ENCODE measurements at places on chromosomes 2 and 18.

GRCh38 chr18:13565228-13565627 lies 161.1 kb downstream of the FAM210A start:
- no peak for DNase-seq

DNA sequence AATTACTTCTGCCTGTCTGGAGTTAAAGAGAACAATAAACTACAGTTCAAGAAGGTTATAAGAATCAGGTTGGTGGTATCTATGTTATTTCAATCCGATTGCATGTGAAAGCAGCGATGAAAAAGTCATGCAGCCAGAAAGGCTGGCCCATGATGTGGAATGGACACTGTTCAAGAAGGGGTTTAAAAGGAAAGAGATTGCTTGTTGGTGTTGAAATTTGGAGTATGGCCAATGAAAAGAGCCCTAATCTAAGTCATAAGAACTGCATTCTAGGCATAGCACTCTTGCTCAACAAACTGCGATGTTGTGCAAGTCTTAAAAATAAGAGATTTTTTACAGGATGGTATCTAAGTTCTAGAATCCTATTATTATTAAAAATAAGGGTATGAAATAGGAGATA lies 61.3 kb downstream of the EFEMP1 start:
- peak; percentile 99 for DNase-seq

- no peak for DNase-seq
Measured at GRCh38 chr2:219126555-219126954, 34.1 kb downstream of the NHEJ1 start.

- DNase-seq = peak; percentile 64
Measured at GRCh38 chr2:237026981-237027711, 58.5 kb upstream of the COPS8 start.

- peak; percentile 56 for DNase-seq
Measured at GRCh38 chr2:210072922-210073509, 70.6 kb downstream of the RPE start.

DNA sequence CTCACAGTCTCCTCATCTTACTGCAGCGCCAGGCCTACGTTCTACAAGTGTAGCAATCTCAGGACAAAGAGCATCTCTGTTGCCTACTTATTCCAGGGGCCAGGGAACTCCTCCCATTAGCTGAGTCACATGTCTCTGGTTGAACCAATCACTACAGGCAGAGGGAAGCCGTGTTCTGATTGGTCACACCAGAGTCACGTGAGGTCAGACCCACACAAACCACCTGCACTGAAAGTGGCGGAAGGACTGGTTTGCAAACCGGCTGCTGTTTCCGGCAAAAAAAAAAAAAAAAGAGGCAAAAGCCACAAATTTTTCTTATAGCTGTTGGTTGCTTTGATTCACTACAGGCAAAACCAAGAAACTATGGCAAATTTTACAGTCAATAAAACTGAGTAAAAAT lies 21.9 kb upstream of the USP14 start:
- DNase-seq = no peak

GRCh38 chr2:212994976-212995375 lies 156.4 kb downstream of the IKZF2 start:
- peak; percentile 55 for DNase-seq

DNA sequence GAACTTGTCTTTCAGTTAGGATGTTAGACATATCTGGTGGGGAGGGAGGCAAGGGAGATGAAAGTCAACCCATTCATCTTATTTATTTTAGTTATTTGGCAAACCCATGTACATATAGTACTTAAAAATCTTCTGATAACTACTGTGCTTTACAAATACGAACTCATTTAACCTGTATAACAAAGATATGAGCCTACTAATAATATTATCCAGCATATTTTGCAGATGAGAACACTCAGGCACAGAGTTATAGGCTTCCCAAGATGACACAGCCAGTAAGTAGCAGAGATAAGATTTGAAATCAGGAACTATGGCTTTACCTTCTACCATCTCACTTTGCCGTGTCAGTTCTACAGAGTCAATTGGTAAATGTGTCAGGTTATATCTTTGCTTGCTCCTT lies 262.6 kb upstream of the DOK6 start:
- DNase-seq = no peak

DNA sequence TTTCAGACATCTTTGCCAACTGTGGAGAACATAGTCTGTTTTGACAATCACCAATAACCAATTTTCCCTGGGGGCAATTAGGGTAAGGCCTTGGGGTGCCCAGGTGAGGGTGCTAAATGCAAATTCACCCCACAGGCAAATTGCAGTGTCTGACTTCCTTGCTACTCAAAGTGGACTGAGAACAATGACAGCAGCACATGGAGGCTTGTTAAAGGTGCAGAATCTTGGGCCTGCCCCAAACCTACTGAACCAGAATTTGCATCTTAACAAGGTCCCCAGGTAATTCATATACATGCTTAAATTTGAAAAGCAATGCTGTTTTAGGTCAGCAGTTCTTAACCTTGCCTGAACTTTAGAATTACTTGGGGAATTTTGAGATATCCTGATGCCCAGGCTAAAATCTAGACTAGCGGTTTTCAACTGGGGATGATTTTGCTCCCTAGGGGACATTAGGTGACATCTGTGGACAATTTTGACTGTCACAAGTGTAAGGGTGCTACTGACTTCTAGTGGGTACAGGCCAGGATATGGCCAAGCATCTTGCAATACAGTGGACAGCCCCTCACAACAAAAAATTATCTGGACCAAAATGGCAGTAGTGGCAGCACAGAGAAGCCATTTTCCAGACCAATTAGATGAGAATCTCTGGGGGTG lies 80.2 kb upstream of the GCFC2 start:
- no peak for DNase-seq

DNA sequence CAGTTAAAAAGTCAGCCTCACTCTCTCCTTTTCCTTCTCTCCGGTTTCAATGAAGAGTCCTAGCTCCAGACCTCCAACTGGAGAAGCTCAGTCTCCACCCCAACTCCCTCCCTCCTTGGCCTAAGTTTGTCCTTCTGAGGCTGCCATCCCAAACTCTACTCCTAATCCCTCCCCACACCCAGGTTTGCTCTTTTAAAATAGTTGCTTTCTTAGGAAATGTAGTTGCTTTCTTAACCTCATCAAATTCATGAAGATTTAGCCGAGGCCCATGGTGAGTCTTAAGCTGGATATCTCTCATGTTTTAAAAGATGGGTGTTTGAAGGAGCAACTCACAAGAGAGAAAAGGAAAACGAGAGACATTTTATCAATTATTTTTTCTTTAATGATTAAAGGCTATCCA lies 937 bp upstream of the LANCL1 start:
- DNase-seq = peak; percentile 74

- DNase-seq = no peak
Measured at GRCh38 chr2:239590276-239590675, 189.5 kb upstream of the HDAC4 start.

- DNase-seq = peak; percentile 40
Measured at GRCh38 chr2:104444392-104444791, 409.5 kb upstream of the POU3F3 start.

GRCh38 chr18:23998820-23999219 lies 15.7 kb upstream of the TTC39C start:
- DNase-seq = no peak

- DNase-seq = no peak
Measured at GRCh38 chr18:3648641-3649040, 198.7 kb downstream of the TGIF1 start.

DNA sequence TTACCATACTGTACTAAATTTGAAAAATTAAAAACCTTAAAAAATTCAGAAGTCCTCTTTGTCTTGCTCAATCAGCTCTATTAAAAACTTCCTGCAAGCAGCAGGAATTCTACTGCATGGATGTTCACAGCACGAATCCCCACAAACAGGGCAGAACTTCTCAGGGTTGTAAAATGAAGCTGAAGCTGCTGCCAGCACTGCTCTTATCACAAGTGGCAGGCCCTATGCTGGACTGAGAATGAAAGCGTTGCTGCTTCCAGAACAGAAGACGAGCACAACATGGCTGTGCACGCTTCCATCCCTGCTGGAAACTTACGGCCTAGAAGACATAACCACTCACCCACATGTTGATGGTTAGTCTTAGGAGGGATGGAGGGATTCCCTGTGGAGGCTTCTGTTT lies 134.0 kb downstream of the RAB3GAP1 start:
- no peak for DNase-seq

DNA sequence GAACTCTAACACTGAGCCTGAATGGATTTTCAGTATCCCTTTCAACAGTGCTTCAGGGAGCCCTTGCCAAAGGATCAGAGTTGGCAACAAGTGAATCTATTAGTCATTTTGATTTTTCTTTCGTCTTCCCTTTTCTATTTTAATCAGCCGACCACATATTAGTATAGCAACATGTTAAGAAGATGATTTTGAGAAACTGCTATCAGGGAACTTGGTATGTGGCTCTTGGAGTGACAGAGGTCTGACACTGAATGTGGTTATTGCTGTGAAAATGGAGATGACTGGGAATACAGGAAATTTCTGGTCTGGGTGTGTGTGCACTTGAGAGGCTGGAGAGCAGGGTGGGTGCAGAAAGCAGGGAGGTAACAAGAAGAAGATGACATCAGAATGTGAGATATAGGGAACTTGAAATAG lies 28.7 kb upstream of the IL1RL1 start:
- DNase-seq = no peak

GRCh38 chr2:133054297-133054696 lies 384.3 kb upstream of the LYPD1 start:
- no peak for DNase-seq

DNA sequence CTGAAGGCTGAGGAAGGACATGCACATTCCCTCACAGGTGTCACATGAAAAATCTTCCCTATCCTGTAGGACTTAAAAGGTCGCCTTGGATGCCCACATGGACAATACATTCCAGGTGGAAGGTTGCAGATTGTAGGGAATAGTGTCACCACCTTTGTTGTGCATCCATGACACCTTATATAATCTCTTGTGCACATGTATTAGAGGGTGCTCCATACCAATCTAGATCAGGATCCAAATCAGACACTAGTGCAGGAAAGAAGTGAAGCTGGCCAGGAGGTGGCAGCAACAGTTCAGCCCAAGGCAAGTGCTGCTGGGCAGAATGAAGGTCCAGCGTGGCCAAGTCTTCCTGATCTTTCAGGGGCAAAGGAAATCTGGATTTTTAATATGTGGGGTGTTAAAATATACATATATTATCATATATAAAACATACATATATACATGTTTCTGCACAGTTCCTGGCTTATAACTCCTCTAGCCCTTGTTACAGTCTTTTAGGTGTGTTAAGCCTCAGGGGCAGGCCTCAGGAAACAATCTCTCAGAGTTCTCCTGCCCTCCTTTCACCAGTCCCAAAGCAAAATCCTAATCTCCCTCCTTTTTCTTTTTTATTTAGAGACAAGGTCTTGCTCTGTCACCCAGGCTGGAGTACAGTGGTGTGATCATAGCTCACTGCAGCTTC lies 16.6 kb downstream of the NIF3L1 start:
- DNase-seq = peak; percentile 66

GRCh38 chr2:176760439-176760838 lies 452.2 kb upstream of the HNRNPA3 start:
- no peak for DNase-seq

DNA sequence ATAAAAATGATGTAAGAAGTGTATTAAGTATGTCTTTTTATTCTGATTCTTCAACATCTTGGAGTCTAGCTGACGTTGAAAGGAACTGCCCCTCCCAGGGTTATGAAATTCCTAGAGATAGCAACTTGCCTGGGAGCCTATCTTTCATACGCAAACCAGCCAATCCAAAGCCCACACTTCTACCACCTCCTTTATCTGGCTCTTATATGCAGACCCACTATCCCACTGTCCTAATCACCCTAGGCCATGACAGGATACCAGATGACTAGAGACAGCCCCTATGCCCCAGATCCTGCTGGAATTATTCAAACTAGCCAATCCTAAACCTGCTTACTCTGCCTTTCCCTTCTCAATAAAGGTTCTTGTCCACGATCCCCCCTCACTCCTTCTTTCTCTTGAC lies 11.8 kb upstream of the CDC42EP3 start:
- DNase-seq = no peak

GRCh38 chr2:3986063-3986462 lies 282.7 kb downstream of the DCDC2C start:
- no peak for DNase-seq

DNA sequence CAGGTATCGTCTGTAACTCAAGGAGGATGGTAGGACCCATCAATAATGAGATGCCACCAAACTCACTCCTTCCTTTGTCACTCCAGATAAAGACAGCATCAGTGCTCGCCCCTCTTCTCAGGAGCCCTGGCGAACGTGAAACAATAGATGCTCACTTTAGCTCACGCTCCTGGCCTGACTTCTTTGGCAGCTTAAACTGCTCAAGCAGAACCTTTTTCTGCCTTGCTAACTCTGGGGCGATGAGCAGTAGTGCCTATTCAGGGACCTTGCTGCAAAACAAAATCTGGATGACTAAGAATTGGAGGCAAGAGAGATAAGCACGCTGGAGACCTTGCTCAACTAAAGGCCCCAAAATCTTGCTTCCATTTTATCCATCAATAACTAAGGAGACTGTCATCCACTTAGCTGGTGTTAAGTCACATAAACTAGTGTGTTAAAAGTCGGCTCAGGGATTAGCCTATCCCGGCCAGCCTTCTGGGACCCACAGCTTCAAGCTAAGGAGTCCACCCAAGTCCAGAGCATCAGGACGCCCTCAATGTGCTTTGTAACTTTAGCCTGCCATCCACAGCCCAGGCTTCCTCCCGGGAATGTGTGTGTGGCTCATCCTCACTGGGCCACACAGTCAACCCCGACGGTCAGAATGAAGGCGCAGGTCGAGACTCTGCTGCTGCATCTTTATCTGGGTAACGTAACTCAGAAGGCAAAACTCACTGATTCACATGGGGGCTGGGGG lies 38.9 kb downstream of the ZNF516 start:
- DNase-seq = no peak

DNA sequence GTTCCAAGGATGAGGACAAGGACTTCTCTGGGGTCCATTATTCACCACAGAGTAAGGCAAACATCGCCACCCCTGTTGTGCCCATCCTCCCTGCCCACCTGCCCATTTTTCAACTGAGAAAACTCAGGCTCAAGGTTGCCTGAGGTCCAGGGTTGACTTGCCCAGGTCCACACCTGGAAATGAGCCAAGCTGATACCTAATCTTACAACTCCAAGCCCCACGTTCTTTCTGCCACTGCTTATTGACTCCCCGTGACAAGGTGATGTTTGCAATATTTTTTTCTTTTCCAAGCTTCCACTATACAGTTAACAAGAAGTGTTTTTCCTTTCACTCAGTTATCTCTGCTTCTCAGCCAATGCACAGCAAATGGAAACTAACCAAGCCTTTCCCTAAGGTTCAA lies 39.0 kb downstream of the RNF152 start:
- no peak for DNase-seq

- DNase-seq = no peak
Measured at GRCh38 chr2:143771939-143772338, 642.7 kb downstream of the ARHGAP15 start.

DNA sequence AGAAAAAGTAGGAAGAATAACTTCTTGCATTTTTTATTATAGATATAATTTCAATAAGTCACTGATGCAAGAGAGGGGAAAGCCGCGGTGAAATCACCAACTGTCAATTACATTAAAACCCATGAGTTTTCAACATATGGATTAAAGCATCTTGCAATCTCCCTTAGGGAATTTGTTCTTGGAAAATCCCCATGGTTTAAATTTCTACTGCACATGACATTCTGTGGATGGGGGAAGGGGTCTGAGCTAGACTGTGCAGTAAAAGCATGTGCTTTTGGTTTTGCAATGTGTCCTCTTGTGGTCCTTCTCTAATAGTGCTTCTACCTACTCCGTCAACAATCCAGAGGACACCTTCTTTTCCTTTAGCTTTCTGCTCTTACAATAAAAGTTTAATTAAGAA lies 894.0 kb downstream of the DCDC2C start:
- DNase-seq = no peak
